ENCODE measurements at places on chromosomes 11 and 22.
A peak's percentile ranks its signal among the peaks of the same experiment; 100 is the strongest.

GRCh38 chr11:15772981-15773380 lies 583.4 kb downstream of the SOX6 start:
- DNase-seq = no peak

- no peak for DNase-seq
Measured at GRCh38 chr11:117958949-117959348, 27.2 kb upstream of the IL10RA start.

DNA sequence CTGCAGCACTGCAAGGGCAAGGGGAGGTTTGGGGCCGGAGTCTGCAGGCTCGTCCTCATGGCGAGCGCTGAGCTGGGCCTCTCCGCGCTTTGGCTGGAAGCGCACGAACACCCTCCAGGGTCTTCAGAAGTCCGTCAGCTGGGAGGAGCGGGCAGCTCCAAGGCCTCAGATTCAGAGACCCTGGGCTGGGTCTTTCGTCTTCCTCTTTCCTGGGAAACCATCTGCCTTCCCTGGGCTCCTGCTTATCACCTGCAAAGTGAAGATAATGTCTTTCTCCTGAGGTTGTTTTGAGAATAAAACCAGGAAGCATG lies 525.6 kb downstream of the BRD1 start:
- DNase-seq = no peak

DNA sequence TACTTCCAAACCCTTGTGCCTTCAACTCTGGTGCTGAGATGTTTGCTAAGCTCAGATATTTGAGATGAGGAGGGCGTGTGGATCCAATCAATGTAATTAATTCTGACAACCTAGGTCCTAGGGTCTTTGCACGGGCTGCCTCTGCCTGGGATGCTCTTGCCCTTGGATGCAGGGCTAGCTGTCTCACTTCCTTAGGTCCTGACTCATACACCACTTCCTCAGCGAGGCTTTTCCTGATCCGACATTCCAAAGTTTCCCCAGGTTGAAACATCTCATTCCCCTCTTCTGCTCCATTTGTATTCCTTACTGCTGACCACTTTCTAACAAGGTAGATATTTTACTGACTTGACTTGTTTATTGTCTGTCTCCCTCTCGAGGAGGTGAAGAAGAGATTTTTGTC lies 43.0 kb upstream of the NTM start:
- DNase-seq = no peak

GRCh38 chr11:124080327-124081001 lies 34.8 kb upstream of the VWA5A start:
- no peak for DNase-seq

DNA sequence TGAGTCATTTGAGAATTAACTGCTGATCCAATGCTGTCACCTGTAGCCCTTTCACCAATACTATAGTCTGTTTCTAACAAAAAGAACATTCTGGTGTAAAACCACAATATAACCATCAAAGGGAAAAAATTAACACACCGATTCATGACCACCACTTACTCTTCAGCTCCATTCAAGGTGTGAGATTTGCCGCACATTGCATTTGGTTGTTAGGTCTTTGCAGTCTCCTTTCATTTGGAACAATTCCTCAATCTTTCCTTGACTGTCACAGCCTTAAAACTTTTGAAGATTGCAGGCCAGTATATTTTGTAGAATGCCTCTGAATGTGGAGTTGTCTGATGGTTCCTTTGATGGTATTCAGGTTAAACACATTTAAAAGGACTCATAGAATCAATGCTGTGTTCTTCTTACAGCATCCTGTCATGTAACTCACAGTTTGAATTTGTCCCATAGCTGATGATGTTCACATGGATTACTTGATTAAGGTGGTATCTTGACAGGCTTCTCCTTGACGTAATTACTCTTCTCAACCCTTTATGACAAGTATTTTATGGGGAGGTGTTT lies 63.6 kb downstream of the TNRC6B start:
- DNase-seq = peak; percentile 43

- no peak for DNase-seq
Measured at GRCh38 chr11:131488238-131488637, 117.8 kb downstream of the NTM start.

GRCh38 chr11:36007127-36007655 lies 63.3 kb downstream of the LDLRAD3 start:
- no peak for DNase-seq

- no peak for DNase-seq
Measured at GRCh38 chr11:14015711-14016110, 53.2 kb downstream of the SPON1 start.

DNA sequence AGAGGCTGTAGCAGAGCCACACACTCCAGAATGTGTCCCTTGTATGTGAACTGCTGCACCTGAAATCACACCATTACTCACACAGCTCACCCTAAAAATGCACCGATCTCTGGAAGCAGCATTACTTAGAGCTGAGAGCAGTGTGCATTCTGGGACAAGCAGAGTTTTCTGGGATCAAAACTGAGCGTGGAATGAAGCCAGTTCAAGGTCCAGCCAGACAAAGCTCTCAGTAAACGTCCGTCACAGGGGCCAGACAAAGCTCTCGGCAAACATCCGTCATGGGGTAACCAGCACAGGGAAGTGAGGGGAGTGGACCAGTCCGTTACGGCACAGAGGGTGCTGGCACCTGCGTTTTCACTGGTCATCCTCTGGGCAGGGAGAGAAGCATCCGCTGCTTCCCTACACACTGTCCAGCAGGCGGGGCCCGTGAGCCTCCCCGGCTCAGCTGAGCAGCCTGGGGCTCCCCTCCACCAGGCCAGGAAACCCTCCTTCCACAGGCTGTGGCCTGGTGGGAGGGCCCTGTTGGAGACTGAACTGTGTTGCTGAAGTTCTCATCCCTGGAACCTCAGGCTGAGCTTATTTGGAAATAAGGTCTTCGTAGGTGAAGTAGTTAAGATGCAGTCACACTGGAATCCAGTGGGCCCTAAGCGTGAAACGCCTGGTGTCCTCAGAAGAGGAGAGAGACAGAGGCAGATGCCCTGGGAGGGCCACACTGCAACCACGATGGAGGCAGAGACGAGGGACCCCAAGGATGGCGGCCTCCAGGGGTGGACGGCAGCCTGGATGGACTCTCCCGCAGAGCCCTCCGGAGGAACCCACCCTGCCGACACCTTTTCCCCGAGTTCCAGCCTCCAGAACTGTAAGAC lies 883.9 kb downstream of the BRD1 start:
- DNase-seq = peak; percentile 12

DNA sequence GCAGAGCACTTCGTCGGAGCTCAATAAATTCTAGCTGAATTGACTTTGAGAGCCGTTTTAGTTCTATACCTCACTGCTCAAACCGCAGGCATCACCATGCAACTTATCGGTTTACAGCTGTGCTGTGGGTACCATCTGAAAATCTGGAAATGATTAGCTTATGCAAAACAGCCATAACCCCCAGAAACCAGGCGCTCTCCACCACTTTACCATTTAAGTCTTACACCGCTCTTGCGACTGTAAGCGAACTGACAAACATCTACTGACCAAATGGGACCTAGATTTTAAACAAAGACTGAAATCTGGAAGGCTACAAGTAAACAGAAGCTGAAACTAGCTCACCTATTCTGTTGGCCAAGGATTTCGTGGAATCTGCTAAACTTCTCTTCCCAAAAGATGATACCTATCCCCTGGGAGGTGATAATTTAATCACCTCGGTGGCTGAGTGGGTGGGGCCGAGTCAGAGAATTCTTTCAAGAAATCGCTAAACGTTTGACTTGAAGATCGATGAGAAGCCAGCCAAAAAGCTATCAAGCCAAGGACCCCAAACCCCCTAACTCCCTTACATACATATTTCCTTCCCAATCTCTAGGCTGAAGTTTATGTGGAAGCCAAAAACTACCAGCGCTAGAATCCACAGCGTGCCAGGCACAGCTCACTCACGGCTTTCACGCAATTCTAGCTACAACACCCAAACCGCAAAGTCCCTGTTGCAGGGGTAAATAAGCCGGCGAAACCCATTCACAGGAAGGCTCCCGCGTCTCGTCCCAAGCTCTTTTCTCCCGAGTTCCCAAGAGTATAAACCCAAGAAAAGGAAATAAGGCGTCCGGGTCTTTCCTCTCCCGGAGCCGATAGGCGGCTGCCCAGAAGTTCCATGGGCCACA lies 644 bp downstream of the SPTY2D1 start:
- DNase-seq = peak; percentile 49

GRCh38 chr11:33859306-33859705 lies 32.6 kb downstream of the LMO2 start:
- DNase-seq = no peak

DNA sequence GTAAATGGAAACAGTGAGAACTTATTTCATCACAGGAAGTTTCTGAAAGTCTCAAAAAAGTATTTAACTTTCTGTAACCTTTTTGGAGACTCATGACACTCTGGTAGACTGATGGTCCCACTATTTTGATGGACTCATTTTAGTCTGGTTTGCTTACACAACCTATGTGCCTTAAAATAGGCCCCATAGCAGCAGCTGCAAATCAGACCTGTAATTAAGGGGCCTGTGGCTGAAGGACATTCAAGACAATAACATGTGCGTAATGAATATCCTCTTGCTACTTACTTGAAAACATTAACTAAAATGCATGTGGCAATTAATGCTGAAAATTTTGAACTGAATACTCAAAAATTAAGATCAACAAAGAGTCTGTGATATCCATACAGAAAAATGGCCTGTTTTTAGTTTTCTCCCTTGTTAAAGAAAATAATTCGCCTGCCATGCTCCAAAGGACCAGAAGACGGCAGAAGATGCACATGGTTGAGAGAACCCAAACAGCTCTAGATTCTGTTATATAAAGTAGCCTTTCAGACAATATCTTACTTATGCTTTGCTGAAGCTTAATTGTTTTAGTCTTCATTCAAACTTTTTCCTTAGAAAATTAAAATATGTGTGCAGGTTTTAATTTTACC lies 568.5 kb downstream of the KCNA4 start:
- DNase-seq = no peak

DNA sequence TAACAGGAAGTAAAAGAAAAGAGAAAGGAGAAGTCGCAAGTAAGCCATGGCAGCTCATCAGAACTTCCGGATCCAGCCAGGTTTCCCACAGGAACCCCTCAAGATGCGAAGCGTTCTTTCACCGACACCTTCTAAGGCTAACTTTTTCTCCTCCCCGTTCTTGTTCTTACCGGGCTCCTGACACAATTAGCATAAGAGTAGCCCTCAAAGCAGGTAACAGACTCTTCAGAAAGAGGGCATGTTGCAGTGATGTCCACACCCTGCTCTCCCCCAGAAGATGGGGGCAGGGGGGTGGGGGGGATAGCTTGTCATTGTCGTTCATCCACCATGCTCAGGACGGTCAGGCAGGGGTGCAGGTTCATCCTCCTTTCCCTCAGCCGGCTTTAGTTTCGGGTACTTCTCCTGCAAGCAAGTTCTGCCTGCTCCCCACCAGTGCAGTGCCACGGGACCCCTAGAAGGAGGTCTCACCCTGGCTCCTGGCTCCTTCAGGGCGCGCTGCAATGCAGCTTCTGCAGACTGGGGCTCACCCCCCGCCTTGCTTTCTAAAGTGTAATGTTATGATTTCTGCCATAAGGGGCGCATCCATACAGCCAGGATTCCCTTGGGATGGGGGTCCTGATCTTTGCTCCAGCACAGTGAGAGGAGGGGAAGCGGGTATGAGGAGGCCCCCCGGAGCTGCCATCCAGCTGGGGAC lies 2.3 kb downstream of the OPCML start:
- no peak for DNase-seq

DNA sequence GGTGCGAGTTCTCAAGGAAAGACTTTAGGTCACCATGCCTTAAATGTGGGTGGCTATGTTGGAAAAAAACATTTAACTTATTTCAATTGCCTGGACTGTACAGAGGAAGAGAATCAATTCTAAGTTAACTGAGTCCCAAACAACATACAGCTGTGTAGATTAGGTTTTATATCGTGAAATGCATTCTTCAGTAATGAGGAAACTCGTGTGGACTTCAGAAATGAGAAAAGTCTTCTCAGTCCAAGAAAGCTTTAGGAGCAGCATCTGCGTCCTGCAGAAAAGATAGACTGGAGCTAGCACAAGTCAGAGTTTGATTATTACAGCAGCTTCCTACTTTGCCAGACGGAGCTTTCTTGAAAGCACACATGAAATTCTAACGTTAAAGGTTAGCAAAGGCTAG lies 673.0 kb downstream of the OPCML start:
- DNase-seq = no peak

DNA sequence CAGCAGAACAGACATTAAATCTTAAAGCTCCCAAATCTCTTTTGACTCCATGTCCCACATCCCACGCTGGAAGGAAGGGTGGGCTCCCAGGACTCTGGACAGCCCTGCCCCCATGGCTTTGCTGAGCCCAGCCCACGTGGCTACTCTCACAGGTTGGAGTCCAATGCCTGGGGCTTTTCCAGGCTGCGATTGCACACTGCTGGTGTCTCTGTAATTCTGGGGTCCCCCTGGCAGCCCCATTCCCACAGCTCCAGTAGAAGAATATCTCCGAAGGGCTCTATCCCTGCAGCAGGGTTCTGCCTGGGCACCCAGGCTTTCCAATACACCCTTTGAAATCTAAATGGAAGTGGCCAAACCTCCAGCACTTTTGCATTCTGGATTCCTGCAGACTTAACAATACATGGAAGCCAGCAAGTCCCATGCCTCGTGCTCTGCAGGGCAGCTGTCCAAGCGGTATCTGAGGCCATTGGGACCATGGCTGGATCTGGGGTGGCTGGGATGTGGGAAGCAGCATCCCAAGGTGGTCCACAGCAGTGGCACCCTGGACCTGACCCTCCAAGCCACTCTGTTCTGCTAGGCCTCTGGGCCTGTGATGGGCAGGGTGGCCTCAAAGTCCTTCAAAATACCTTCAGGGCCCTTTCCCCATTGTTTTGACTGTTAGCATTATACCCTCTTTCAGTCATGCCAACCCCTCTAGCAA lies 47.9 kb upstream of the TH start:
- no peak for DNase-seq

- no peak for DNase-seq
Measured at GRCh38 chr22:46064228-46064965, 85.9 kb upstream of the PPARA start.

DNA sequence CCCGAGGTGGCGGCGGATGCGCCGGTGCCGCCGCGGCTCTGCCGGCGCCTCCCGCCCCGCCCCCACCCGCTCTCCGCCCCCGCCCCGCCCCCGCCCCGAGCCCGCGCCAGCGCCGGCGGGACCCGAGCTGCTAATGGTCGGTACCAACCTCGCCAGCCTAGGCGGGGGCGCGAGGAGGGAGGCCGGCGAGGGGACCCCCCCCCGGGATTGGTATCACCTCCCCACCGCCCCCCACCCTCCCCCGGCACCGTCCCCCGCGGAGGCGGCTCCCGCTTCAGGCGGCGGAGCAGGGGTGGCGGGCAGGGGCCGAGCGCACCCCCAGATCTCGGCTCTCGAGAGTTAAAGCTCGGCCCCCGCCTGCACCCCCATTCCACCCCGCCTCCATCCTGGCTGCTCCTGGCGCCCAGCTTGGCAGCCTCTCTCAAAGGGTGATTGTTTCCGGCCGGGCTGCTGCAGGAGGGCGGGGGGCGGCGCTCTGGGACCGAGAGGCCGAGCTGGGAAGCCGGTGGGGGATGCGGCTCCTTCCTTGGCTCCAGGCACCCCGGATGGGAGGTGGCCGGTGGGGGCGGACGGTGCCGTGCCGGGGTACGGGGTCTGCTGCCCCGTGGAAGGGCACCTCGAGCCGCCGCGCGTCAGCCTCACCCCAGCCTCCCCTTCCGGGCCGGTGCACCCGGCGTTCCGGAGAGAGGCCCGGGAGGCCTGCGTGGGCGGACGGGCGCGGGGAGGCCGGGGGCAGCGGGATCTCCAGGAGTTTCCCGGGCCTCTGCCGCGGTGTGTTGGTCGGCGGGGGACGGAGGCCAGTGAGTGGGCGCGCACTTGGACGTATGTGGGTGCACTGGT lies at the start of gene B3GAT1:
Gene B3GAT1, minus strand, starts transcription at position 40 of the 840 bp plus-strand sequence. CDS start 24,583 bp downstream, outside the sequence.
- peak; percentile 40 for DNase-seq
